ENCODE measurements at places on chromosomes 2 and 18.

DNA sequence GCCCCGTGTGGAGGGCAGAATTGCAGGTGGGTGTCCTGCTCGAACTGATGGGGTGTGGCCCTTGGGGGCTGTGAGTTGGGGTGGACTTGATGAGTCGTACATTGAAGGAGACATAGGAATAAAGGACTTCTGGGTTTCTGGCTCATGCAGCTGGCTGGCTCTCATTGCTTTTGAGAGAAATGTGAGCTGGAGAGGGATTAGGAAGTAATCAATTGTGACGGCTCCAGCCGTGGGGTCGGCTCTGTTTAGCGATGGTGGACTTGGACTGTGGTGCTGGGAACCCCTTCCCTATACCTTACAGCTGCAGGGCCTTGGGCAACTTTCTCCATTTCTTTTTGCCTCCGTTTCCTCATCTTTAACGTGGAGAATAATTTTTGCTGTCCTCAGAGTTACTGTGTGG lies 9.2 kb downstream of the IMPA2 start:
- no peak for DNase-seq

DNA sequence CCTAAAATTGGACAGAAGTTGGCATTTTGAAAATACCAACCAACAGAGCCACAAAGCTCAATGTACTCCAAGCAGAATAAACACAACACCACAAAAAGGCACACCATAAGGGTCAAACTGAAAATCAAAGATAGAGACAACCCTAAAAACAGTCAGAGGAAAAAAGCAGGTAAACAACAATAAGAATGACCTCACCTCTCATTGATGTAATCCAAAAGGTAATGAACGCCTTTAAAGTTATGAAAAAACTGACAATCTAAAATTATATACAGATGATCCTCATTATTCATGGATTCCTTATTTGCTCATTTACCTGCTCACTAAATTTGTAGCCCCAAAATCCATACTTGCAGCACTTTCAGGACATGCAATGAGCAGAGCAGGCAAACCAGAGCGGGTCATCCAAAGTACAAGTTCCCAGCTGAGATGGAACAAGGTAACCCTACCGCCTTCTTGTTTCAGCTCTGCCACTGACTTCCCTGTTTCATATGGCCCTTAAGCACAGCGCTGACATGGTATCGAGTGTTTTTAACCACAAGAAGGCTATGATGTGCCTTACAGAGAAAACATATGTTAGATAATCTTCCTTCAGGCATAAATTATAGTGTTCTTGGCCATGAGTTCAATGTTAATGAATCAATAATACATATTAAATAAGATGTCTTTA lies 17.0 kb downstream of the RTN4 start:
- DNase-seq, result peak; percentile 63

DNA sequence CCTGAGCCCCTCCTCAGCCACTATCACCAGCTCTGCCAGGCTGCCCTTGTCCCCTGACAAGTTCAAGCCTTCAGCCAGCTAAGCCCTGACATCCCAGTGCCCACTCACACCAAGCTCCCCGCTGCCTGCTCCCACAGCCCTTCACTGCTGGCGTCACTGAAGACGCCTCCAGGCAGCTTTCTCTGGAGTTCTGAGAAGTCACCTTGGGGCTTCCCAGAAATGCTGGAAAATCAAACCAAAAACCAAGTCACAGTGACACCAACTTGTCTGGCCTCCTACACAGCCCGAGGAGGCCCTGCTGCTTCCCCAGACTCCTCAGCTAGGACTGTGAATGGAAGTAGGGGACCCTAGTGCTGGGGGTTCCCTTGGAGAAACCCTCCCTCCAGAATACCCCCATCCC lies 2.2 kb upstream of the TNS1 start:
- peak; percentile 49 for DNase-seq

GRCh38 chr2:211498551-211499205 lies 942.3 kb downstream of the CPS1 start:
- no peak for DNase-seq

DNA sequence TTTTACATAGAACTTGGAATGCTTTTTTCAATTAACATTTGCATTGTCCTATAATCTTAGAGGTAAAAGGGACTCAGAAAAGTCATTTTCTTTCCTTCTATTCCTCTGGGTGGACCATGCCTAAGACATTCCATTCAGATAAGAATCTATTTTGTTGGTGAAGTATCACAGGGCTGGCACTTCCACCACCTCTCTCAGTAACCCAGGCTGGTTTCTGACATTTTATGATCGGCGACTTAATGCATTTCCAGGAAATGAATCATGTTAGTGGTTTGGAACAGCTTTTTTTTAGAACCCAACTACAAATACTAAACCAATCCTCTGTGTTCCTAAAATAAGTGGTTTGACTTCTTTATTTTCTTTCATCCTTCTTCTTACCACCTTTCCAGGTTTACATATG lies 27.0 kb downstream of the GAD1 start:
- DNase-seq, result no peak

GRCh38 chr2:219968685-219969345 lies 341.4 kb downstream of the SLC4A3 start:
- DNase-seq, result no peak

DNA sequence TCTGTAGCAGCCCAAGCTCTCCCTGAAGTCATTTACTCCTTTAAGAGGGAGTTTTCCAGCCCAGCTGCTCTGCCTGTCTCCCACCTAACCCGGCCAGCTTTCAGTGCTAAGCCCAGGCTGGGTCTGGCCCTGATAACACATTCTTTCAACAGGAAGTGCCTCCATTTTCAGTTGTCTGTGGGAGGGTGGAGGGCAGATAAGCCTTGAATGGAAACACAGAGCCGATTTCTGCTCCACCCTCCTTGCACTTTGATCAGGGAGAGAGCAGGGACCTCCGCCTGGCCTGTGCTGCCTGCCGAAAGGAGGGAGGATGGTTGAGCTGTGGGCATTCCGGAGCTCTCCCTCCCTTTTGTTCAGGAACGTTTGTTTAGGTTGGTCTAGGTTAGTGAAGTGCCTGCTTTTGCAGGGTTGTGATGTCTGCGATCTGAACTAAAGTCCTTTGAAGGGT lies 24.8 kb downstream of the GATA6 start:
- DNase-seq, result no peak

- DNase-seq, result no peak
Observed at GRCh38 chr2:25145803-25146202, 22.6 kb downstream of the POMC start.

DNA sequence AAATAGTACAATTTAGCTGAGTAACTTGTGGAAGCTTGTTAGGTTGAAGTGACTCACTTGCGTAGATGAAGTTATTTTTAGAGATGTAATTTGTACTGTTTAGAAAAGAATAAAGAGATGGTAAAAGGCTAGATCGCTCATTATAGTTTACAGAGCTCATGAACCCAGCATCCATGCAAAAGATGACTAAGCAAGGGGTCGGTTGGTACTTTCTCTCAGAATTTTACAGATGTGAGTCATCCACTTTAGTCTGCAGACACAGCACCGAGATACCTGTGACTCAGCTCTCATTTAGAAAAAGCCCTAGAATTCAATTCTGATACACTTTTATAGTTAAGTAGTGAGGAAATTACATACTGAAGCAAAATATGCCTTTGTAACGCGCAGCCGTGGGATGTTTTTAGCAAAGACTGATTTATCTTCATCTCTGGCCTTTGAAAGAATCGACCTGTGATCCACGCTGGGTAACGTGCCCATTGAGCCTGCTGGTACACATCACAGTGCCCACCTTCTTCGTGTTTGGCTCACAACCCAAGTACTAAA lies 116.5 kb upstream of the FOSL2 start:
- DNase-seq, result peak; percentile 96

- DNase-seq, result no peak
Observed at GRCh38 chr2:2832657-2833056, 501.6 kb upstream of the MYT1L start.

DNA sequence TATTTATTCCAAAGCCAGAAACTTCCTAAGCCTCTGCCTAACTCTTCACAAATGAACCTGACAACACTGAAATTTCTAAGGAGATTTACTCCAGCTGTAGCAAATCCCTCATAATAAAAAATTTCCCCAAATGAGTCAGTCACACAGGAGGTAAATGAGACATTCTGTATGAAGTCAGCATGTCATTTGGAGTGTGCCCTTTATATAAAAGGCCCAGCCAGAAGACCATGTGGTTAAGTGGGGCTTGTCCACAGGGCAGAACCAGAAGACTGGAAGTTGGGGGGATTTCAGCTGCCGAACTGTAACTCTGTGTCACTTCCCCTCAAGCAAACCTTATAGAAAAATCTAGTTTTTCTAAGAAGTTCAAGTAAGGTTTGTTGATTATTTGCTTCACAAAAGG lies 30.2 kb downstream of the NRP2 start:
- peak; percentile 90 for DNase-seq

GRCh38 chr2:218569038-218569431 lies 396 bp downstream of the CNOT9 start:
- peak; percentile 88 for DNase-seq

DNA sequence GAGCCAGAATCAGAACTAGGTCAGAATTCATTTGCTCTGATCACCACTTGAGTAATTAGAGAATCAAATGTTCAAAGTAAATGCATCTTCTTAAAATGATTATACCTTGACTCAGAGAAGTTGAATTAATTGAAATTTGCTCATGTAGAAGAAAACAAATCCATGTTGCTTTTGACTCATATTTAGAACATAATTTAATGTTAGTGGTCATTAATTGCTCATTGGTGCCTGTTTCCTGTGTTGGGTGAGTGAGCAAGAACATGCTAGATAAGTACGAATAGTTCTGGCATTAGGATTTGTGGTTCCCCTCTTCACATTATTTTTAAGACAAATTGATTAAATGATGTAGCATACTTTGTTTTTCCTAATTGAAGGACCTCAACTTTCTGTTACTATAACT lies 19.0 kb downstream of the ACVR2A start:
- DNase-seq, result no peak

GRCh38 chr2:99678625-99679024 lies 188.8 kb upstream of the REV1 start:
- DNase-seq, result no peak

DNA sequence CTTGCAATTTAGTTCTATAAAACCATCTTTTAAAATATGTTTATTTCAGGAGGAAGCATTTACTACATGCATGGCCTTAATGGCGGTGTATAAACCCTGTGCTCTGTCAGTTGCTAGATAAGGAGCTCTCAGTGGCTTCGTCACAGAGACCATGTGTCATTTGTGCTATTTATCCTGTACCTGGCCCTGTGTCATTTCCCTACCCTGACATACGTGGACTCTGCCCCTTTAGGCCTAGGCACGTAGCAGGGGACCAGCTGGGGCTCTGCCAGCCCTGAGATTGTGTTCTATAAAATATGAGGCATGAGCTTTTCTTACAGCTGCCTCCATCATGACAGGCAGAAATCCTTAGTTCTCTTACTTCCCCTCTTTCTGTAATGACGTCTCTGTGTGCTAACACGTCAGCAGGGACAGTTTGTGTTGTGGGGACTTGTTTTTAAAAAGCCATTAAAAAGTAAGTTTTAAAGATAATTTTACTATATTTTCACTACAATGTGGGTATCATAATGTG lies 88.0 kb downstream of the ITGB1BP1 start:
- peak; percentile 82 for DNase-seq

GRCh38 chr2:11563784-11564666 lies 30.2 kb downstream of the GREB1 start:
- DNase-seq, result no peak

- peak; percentile 68 for DNase-seq
Observed at GRCh38 chr2:101524806-101525430, 50.0 kb upstream of the RFX8 start.

DNA sequence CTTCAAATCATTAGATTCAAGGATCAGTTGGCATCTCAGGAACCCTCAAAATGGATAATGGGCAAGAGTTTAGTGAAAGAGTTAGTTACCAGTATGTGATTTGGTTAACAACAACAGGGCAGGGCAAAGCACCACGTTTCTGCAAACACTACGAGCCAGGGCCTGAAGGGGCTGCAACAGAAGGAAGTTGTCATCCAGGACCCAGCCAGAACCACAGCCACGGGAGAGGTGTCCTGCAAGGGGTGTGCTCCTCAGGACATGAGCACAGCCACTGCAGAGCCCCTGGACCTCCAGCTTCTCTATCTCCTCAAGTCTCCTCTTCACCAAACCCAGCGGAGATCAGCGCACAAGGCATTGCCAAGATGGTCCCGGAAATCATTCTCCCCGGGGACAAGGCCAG lies 173.3 kb upstream of the PIEZO2 start:
- DNase-seq, result no peak

GRCh38 chr18:46431522-46432171 lies 225.4 kb downstream of the LOXHD1 start:
- DNase-seq, result no peak

DNA sequence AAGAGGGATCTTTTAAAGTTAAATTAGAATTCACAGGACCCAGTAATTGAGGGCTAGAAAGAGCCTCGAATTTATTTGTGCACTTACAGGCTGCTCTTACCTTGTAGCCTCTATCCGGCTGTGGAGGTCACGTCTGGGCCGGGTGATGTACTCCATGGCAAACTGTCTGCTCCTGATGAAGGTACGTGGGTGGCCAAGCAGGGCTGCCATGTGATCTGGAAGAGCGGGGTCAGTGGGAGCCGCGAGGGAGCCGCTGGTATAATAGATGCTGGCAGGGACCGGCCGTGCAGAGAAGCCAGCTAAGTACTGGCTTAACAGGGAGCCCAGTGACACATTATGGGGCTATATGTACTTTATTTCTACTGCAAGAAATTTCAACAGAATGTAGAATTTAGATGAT lies 59.2 kb downstream of the ADI1 start:
- no peak for DNase-seq

DNA sequence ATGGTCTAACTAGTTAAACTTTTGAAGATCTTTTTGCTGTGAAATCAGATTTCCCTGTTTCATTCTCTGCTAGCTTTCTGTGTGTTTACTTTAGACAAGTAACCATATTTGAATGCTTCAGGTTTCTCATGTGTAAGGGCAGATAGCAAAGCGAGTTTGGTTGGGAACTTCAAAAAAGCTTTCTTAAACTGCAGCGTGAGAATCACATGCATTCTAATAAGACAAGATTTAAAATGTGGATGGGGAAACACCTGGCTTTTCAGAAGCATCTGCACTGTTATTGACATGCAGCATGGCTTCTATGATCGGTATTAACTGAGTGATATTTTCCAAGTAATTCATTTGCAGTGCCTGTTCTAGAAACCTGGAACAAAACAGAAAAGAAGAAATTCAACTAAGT lies 119.3 kb downstream of the ABCA12 start:
- no peak for DNase-seq

DNA sequence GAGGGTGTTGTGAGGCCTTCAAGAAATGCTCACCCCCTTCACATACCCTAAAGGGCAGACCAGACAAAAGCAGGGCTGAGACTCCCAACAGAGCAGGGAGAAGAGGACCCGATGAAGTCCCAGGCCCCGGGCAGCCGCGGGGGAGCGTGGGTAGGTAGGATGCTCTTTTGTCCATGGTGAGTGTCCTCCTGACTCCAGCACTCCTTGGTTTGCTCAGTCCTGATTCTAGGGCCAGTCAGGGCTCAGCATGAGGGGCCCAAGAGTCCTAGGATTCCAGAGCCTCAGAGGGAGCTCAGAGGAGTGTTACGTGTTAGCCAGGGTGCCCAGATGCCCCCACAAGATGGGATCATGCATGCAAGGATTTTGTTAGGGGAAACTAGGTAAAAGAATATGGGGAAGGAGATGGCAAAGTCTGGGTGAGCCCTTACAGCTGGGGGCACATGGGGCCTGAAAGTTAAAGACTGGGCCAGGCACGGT lies 64.8 kb downstream of the SMAD7 start:
- DNase-seq, result no peak

GRCh38 chr2:8324164-8324856 lies 357.5 kb upstream of the ID2 start:
- DNase-seq, result no peak

GRCh38 chr2:26860211-26860850 lies 12.4 kb downstream of the DPYSL5 start:
- no peak for DNase-seq

GRCh38 chr18:37302519-37302918 lies 263.1 kb downstream of the CELF4 start:
- no peak for DNase-seq

Data from suppressor macrophage treated with lipopolysaccharide for 1 hour (primary cell).